Ascending aorta (tissue), 2 donors: ENCODE measurements at places on chromosomes 5 and 9.
A peak's percentile ranks its signal among the peaks of the same experiment; 100 is the strongest.

DNA sequence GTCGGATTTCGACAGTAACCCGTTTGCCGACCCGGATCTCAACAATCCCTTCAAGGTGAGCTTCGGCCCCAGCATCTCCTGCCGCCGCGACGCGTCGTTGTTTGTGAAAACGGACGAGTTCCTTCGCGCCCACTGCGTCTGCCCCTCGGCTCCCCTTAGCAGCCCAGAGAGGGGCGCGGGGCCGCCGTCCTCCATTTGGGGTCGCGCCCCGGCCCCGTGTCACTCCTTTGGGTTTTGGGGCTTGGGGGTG is 182 bp downstream of the SCAMP1 start:
- no peak for DNase-seq

DNA sequence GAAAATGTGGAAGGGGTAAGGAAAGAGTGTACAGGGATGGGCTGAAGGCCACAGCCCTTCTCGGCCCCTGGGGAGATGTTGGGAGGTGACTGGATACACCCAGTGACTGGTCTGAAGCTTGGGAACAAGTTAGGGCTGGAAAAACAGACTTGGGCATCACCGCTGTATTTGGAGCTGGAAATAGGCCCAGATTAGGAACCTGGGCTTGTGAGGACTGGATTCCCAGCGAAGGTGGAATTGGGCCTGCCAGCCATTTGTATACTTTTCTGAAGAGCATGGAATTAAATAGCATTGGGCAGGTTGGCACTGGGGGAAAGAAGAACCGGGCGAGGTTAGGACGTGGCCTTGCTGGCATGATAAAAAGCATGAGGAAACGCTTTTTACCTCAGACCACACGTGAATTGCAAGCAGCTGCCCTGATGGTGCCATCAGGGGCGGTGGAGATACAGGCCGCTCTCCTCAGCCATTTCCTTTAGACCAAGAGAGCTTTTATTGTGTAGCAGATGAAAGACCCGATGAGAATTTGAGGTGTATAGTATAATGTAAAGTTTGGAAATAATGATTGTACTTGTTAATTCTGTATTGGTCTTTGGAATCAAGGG is 37.8 kb downstream of the OTULIN start:
- no peak for DNase-seq

DNA sequence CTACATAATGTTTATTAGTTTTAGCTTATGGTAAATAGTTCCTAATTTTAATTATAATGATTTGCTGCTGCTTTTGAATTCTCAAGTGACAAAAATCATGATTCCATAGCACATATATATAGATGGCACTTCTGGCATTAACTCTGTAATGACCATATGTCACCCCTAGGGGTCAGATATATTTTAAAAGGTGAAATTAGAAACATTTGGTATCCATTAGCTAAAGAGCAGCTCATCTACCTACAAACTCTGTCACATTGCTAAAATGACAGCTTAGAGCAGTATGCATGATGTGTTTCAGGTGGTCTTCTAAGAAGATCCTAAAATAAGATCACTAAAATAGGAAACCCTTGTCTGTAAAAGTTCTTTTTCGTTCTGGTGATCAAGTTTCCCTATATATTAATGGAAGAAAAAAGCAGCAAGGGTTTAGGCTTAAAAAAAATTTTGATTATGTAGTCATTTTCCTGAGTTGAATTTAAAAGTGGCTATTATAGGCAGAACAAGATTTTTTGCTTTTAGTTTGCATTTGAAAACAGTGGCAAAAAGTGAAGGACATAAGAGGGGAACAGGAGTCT is 157.7 kb upstream of the POU5F2 start:
- no peak for DNase-seq

DNA sequence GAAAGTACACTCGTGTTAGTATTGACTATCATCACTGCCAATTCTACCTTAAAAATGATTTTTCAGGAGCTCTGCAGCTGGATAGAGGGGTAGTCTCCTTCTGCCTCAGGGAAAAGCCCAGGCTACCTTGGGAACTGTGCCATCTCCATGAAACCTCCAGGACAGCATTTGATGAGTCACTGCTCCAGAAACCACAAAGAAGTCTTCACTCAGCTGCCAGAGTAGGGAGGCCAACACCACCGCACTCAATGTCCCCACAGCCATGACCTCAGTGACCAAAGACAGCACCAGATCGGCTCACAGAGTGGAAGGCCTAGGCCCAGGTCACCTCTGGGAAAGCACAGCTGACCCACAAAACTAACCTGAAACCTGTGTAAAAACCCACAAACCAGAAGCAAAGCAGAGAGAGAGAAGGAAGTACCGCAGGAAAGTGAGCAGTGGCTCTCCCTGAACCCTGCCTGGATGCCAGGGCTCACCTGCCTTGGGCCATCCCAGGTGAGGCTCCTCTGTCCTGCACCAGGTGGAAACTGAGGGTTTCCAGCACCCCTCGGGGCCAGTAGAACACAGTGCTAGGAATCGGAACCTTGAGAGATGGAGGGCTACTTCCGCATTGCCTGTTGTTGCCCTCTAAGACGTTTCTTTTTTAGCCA is 30.0 kb downstream of the S1PR3 start:
- DNase-seq: no peak

GRCh38 chr5:78407458-78407857 is 47.0 kb downstream of the SCAMP1 start:
- no peak for DNase-seq

- DNase-seq: no peak
These were observed 68.3 kb downstream of the KCNIP1 start for GRCh38 chr5:170571875-170572852.

DNA sequence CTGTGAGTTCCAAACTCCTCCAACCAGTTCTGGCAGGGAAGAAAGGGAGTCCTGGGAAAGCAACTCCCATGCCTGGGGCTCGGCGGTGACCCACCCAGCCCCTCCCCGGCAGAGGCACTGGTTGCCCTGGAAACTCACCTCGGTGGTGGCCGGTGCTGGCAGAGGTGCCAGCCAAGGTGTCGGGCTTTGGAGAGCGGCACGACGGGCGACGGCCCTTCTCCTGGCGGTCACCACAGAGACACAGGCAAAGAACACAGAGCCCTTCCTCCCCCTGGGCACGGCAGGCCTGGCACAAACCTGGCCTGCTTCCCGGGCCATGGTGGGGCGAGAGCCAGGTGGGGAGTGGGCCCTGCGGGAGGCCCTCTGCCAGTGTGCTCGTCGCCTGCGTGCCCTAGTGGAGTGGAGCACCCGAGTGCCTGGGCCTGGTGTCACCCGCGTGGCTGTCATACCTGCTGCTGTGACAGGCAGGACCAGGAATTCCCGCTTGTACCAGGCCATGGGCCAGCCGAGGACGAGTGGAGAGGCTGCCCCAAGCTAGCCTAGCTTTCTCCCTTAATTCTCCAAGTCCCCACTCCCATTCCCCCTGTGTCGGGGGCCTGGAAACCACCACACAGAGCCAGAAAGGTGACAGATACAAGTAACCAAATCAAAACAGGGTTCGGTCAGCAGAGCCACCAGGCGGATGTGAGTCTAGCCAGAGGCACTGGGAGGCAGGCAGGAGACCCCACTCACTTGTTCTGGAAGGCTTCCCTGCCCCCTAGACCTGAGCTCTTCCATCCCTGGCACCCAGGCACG is 8.2 kb upstream of the RALGDS start:
- no peak for DNase-seq

- no peak for DNase-seq
These were observed 60.8 kb upstream of the CER1 start for GRCh38 chr9:14783358-14783757.

DNA sequence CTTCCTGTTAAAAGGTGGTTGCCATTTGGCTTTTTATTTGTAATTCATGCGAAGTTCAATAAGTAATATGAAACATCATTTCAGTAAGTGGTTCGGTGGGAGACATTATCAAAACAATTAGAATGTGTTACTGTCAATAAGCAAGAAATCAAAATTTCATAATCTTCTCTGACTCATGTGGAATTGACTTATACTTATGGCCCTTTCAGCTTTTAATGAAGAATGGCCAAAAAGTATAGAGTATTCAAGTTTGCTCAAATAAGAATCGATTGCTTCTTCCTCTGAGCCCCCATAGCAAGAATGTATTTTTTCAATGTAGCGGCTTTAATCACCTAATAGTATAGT is 174.5 kb downstream of the AOPEP start:
- DNase-seq: no peak

DNA sequence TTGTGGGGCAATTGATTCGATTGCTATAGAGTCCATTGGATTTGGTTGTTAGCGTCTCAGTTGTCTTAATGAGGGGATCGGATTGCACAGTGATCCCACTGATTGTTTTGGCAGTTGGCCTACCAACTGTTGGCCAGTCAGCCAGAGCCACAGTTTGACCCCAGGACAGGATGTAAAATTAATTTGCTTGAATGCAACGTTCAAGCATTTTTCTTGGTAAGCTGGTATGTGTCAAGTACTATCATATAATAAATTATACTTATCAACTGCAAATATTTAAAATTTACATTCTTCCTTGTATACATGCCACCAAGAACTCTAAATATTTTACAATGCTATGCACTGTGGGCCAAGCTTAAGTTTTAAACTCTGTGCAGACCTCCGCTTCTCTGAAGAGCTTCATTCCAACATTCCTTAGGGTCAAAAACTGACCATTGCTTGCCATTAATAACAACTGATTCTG is 80.4 kb upstream of the OSMR start:
- no peak for DNase-seq

DNA sequence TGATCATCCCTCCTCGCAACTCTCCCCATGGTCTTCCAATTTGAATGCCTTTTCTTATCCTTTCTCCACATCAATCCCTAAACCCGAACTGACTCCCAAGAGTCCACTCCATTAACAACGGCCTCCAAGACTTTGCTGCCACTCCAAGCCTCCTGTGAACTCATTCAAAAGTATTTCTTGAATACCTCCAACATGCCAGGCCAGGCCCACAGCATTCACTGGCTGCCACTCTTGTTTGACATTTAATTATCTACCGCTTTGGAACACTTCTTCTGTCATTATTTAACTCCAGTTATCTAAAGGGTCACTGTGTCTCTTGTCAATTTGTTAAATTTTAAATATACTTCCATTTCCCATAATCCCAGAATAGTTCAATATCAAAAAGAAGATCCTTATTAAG is 378.9 kb downstream of the EFNA5 start:
- no peak for DNase-seq

GRCh38 chr9:98520221-98520960 is 188.3 kb downstream of the GABBR2 start:
- no peak for DNase-seq

- no peak for DNase-seq
These were observed 183.3 kb upstream of the PCSK5 start for GRCh38 chr9:75707191-75707590.

DNA sequence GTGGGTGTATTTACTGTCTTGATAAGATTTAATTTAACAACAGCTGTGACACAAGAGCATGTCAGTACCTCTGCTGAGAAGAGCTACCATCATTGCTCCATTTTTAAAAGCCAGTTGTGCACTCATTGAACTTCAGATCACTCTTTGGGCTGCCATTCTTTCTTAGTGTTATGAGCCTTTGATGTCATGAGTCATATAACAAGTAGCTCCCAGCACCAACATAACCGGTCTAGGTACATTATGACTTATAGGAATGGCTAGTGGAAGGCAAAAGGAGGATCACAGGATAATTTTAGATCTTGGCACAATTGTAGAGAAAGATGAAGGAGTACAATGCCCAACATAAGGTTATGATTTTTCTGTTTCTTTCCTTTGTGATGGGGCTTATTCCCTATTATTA is 170.8 kb upstream of the FBN2 start:
- DNase-seq: no peak

DNA sequence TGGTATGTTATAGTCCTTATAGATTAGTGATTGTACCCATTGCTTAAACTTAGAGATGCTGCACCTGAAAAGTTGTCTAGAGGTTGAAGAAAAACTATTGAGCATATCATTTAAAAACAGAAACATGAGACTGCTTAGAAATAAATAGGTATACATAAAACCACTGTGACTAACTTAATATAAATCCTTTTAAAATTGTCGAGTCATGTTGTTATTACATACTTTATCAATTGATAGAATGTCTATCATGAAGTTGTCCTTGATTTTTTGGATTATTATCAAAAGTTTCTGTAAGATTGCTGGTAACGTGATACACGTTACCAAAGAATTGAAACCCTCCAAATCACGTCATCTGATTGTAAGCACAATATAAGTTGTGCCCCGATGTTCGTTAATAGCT is 35.3 kb upstream of the VCAN start:
- DNase-seq: no peak

GRCh38 chr5:120405923-120406322 is 58.2 kb upstream of the PRR16 start:
- no peak for DNase-seq

- no peak for DNase-seq
These were observed 16.3 kb upstream of the GARNL3 start for GRCh38 chr9:127248241-127248640.

GRCh38 chr9:135136991-135137832 is 49.7 kb downstream of the OLFM1 start:
- DNase-seq: no peak

DNA sequence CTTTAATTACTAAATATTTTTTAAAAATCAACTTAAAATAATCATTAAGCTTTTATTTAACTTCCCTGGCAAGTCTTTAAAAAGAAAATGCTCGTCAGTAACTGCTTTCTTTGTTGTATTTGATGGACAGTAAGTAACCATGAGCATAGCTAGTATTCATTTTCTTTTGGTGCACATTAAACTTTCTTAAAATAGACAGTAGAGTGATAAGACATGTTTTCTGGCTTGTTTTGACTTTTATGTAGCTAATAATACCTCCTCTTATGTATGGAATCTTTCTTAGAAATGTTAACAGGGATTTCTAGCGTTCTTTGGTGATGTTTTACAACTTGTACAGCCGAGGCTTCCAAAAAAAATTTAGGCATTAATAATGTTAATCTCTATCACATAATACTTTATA is 22.6 kb downstream of the FBXO38 start:
- no peak for DNase-seq

GRCh38 chr9:92483627-92484545 is 1.6 kb upstream of the ASPN start:
- DNase-seq: no peak

DNA sequence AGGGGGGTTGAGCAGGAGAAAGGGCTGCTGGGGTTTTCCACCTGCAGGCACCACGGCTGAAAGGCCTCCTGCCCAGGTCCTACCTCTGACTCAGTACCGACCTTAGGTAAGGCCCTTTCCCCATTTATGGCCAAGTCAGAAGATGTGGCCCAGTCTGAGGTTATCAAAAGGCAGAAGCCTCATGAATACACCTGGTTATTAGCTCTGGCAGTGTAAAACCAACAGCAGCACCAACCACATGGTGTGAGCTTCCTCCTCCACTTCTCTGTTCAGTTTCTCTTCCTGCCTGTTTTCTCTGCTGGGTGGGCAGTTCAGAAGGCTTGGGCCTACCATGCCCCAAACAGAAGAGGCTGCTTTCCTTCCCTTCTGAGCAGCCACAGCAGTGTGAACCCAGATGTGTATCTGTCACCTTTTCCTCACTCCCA is 86.9 kb downstream of the UGCG start:
- peak; percentile 50 for DNase-seq

DNA sequence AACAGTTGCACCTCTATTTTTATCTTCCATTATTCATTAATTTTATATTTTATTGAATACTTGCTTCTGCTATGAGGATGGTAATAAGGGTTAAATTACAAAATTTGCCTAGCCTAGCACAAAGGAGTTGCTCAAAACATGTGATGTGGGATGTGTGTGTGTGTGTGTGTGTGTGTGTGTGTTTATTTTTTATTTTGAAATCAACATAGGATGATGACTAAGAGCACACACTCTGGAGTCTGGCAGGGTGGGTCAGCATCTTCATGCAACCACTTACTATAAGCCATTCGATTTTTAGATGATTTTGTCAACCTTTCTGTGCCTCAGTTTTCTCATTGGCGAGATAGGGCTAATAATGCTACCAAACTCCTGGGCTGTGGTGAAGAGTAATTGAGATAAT is 57.7 kb upstream of the MAMDC2 start:
- DNase-seq: no peak
